ENCODE measurements at places on chromosomes 1 and 21.

GRCh38 chr1:21149430-21149854, 27.3 kb downstream of the EIF4G3 start:
- no peak for DNase-seq

GRCh38 chr1:46587069-46587468, 17.0 kb downstream of the MKNK1 start:
- no peak for DNase-seq

GRCh38 chr21:37165586-37165985, 92.5 kb downstream of the TTC3 start:
- DNase-seq, result no peak

GRCh38 chr21:35905096-35905962, 155.0 kb downstream of the SETD4 start:
- DNase-seq, result no peak

DNA sequence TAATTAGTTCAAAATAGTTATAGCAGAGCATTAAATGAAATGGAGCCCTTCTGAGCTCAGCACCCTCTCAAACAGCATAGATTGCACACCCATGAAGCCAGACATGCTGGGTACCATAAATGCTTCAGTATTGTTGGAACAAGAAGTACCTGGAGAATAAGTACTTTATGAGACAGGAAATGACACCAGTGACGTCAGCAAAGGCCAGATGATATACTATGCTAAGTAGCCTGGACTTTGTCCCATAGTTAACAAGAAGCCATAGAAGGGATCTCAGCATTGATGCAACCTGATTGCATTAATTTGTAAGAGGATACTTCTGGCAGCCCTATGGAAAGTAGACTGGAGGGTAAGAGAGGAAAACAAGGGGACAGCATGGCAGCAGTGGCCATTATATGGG, 16.3 kb upstream of the GADD45A start:
- no peak for DNase-seq

- no peak for DNase-seq
These were observed 80.6 kb upstream of the GFI1 start for GRCh38 chr1:92567211-92567868.

GRCh38 chr1:100657876-100658715, 61.4 kb upstream of the VCAM1 start:
- no peak for DNase-seq

DNA sequence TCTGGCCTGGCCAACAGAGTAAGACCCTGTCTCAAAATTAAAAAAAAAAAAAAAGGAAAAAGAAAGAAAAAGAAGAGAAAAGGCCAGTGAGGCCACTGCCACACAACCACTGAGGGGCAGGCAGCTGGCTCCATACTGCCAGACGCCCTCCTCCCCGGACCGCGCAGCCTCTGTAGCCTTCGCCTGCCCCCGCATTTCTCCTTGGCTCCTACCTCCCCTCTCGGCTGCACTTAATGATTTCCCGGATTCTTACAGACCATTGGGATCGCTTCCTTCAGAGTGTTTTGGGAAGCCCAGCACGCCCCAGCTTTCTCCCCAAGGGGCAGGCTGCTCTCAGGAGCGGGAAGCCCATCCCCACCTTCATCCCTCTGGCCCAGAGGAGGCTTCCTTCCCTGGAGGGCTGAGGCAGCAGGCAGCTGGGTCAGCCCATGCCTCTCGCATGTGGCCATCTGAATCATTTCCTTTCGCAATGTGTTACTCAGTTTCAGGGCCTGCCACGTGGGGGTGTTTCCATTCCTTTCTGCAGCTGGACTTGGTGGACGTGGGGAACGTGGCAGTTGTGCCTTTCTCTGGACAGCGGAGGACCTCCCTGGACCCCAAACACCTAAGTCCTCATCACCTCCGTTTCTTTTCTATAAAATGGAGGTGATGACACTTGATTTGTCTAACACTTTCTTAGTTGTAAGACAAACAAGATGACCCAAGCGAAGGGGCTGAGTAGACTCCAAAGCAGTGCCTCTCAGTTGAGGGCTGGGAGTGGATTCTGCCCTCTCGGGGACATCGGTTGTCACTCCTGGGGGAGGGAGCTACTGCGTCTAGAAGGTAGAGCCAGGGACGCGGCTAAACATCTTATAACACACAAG, 2.3 kb downstream of the SLC2A5 start:
- no peak for DNase-seq

DNA sequence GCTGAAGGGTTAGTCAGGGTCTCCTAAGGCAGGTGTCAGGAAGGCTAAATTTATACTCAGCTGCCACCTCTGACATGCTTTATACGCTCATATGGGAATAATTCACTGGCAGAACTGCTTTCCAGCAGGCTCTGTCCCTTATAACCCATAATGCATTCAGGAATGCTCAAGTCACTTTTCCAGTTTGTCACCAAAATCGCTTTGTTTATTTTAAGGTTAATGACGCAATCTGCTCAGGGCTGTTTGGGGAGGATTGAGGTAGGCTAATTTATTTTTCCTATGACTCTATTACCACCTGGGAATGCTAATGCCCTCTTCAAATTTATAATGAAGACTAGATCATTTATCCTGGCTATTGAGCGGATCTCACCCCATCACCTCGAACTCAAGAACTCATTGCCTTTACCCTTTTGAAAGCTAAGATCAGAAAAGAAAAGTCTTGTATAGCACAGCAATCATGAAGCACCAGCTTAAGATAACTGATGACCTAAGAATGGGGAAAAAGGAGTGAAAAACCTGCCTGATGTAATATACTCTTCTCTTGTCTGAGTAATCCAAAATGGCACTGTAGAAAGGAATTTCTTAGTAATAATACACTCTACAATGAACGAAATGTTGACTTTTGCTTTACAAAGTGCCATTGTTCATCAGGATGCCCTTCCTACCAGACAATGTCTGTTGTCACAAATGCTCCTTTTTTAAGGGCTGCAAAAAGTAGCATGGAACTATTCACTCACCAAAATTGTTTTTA, 97.9 kb upstream of the EXO1 start:
- DNase-seq, result no peak

- no peak for DNase-seq
These were observed 228.2 kb upstream of the USP24 start for GRCh38 chr1:55443175-55443915.

GRCh38 chr1:68936530-68936929, 439.6 kb upstream of the DEPDC1 start:
- no peak for DNase-seq

GRCh38 chr21:45032977-45033710, 41.2 kb upstream of the ADARB1 start:
- no peak for DNase-seq

- no peak for DNase-seq
These were observed 2.4 kb downstream of the PAQR7 start for GRCh38 chr1:25873120-25873519.

DNA sequence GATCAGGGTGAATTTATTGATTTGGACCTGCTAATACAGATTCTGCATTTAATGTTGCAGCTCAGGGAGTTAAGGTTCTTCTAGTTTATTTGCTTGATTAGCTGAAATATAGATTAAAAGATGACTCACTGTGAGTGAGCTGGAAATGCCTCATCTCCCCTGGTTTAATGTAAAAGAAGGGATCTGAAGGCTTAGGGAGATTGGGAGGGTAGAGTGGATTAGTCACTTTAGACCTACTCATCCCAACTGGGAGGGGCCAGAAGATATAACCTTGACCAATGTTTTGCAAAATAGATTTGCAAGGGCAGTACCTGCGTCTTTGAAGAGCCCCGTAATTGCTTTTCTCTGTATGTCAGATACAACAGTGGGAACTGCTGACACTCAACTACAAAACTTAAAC, 922.8 kb upstream of the ADGRL4 start:
- no peak for DNase-seq

DNA sequence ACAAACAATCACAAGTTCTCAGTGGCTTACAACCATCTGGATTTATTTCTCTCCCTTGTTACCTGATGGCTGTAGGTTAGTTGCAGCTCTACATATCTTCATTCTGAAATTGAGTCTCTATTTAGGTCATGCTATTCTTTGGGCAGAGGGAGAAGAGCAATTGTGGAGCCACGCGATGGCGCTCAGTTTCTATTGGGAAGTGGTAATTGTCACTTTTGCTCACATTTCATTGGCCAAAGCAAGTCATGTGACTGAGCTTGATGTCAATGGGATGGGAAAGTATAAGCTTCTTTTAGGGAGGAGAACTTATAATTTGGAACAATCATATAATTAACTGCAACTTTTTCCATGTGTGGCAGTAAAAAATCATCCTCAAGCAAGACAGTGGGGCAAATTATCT, 166.5 kb downstream of the LMO4 start:
- DNase-seq, result no peak

GRCh38 chr1:186112280-186112679, 262.8 kb downstream of the TPR start:
- no peak for DNase-seq

DNA sequence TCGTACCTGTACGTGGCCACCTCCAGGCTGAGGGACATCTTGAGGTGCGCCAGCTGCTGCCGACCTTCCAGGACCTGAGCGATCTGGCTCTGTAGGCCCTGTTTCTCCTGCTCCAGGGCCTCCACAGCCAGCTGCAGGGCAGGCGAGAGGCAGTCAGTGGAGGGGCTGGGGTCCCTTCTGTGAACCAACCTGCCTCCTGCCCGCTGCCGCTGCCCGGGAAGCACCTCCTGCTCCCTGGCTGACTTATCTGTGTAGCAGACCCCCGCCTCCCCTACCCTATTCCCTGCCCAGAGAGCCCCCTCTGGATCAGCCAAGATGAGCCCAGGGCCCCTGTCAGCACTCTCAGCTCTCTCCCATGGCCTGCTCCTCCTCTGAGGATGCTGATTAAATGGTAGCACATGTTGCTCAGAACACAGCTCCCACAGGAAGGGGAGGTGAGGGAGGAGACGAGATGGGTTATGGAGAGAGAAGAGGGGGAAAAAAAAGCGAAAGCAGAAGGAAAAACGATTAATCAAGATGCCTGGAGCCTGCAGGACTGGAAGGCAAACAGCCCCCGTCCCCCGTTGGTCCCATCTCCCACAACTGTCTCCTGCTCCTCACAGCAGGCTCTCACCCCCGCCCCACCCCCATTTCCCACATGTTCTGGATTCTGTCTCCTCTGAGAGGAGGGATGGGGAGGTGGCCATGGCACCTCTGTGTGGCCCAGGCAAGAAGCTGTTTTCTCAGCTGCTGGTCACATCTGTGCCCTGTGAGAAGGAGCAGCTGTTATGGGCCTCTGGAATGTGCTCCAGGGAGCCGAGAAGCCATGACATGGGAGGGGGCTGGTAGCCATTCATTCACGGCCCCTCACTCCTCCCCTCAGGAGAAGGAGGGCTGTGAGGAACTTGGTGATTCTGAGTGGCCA, 1.7 kb downstream of the NES start:
- no peak for DNase-seq

DNA sequence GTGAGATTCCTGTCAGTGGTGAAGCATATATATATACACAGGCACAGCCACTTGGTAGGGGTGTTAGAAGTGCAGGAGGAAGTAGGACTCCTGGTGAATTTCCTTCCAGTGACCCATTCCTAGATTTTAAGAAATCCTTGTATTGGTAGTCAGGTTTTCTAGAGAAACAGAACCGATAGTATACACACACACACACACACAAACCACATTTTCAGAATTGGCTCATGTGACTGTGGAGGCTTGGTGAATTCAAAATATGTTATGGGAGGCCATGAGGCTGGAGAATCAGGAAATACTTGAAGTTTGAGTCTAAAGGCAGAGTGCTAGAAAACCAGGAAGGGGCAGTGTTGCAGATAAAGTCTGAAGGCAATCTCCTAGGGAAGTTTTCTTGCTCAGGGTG, 114.2 kb downstream of the FCRL5 start:
- DNase-seq, result no peak

- DNase-seq, result no peak
These were observed 33.1 kb downstream of the ZBTB17 start for GRCh38 chr1:15942661-15943327.

DNA sequence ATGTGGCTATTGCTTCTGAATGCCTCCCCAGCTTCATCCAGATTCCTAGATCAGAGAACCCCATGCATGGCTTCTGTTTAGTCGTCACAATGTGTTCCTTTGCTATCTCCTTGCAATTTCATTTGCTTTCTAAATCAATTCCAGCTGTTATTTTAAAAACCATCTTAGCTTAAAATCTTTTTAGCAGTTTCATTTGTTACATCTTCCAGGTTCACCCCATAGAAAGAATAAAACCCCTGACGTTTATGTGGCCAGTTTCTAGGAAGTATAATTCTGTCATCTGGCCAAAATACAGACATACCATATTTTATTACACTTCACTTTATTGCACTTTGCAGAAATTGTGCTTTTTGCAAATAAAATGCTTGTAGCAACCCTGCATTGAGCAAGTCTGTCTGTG, 278.4 kb downstream of the PTPRC start:
- DNase-seq, result no peak

DNA sequence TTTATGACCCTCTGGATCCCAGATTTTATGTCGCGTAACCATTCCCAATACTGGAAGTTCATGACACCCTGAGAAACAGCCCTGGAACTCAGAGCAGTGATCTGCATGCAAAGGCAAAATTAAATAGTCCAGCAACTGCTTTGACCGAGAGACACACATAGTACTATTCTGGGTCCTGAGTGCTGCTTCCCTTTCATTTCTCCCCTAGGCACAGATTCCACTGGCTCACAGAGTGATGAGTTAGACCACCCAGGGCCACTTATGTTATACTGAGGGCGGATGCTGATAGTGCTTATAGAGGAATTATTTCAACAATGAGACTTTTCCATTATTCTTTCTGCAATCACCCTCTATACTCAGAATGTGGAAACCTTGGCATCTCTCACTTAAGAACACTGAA, 69.2 kb downstream of the NFIA start:
- DNase-seq, result no peak

DNA sequence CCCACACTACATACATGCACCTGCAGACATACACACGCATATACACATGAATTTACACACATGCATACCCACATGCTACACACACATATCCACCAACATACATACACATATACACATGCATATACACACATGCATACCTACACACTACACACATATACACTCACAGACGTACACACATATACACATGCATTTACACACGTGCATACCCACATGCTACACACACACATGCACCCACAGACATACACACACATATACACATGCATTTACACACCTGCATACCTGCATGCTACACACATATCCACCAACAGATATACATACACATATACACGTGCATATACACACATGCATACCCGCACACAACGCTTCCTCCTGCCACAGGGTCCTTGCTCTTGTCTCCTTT, 61.2 kb upstream of the SLC25A33 start:
- DNase-seq, result no peak

DNA sequence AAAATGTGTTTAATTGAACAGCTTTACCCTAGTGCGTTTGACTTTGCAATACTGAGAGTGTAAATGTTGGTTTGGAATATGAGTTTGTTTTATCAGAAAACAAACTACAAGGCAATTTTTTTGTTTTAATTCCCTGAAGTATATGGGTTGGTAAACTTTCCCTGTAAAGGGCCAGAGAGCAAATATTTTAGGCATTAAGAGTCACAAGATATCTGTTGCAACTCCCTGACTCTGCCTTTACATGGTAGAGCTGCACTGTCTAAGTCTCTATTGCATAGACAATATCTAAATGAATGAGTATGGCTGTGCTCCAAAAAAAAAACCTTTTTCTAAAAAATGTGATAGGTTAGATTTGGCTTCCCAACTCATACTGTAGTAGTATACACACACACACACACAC, 115.1 kb upstream of the PBX1 start:
- DNase-seq, result no peak

All from CD4-positive, alpha-beta T cell treated with Interleukin-17A for 4 hours (primary cell).